ENCODE measurements at places on chromosomes 2 and 18.
A peak's percentile ranks its signal among the peaks of the same experiment; 100 is the strongest.

DNA sequence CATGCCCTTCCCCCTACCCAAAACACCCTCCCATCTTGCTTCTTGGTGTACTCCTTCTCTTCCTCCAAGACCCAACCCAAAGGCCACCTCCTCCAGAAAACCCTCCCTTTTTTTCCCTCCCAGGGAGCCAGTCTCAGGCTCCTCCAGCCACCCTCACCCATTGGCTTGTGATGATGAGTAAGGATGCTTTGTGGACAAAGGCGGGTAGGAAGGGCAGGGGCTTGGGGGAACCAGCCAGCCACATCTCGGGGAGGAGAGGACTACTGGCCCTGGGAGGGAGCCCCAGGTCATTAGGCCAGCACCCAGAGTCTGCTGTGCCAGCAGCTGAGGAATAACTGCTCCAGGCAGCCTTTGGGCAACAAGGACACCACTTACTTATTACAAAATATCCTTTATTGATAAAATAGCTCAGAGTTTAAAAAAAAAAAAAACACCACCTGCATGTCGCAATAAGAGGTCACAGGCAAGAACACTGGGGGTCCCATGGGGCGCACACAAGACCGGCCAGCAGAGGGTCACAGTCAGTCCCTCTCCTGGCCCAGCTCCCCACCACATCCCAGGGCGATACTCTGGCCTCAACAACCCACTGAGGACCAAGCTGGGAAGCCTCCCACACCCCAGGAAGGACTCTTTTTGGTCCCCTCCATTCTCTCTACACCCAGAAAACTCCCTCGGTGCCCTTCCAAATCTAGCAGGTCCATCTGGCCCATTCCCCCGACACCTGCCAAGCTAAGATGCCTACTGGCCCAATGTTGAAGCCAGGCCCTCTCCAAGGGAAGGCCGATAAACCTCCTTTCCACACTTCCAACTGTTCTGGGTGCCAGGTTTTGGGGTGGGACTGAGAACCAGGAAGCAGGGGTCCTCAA is 3.6 kb downstream of the ADRA2B start:
- DNase-seq: no peak

DNA sequence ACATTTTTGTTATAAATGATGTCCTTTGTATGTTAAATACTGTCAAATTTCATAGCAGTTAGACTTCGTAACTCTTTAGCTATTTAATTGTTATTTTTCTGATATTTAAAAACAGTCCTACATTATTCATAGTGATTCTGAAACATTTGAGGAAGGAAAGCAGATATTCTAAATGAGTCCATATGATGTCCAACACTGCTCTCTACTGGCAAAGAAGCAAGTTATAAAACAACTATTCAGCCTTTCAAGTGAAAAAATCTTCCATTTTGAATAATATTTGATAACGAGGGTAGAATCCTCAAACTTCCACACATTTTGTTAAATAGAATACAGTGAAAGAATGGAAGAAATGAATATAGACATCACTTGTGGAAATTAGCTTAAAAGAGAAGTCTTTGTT is 220.8 kb downstream of the GULP1 start:
- no peak for DNase-seq

- no peak for DNase-seq
Observed at GRCh38 chr2:159144776-159145614, 141.5 kb downstream of the WDSUB1 start.

GRCh38 chr18:79248495-79249060 is 147.2 kb upstream of the NFATC1 start:
- DNase-seq: no peak

DNA sequence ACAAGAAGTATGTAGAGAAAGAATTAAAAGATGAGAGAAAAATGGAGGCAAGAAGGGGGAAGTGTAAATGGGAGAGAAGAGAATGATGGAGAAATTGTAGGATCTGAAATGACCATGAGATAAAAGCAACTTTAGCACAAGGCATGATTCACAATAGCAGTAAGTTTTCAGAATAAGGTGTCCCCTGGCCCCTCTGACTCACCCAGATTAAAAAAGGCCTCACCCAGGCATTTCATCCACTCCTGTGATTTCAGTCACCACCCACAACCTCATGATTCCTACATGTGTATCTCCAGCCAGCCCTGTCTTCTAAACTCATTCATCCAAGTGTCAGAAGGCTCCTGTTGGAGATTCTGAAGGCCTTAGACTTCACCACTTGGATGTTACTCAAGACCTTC is 56.6 kb downstream of the SP100 start:
- DNase-seq: no peak

GRCh38 chr18:49651033-49651432 is 89.2 kb downstream of the LIPG start:
- DNase-seq: no peak

- DNase-seq: no peak
Observed at GRCh38 chr2:120369250-120369649, 23.3 kb downstream of the INHBB start.

- no peak for DNase-seq
Observed at GRCh38 chr18:44698518-44698917, 17.8 kb downstream of the SETBP1 start.

DNA sequence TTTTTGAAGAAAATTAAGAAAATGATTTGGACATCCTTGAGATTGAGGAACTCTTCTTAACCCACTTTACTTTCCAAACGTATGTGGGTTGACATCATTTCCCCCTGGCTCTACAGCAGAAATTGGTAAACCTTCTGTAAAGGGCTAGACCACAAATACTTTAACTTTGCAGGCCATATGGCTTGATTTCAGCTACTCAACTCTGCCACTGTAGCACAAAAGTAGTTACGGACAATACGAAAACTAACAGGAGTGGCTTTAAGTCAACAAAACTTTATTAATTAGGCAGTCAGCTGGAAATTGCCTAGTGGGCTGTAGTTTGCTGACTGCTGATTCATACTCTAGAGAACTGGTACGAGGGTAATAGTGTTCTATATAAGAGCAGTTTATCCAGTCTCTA is 83.2 kb upstream of the DTNB start:
- DNase-seq: no peak

- DNase-seq: no peak
Observed at GRCh38 chr18:58091099-58091611, 47.1 kb downstream of the NEDD4L start.

GRCh38 chr2:237998530-237998929 is 31.7 kb downstream of the UBE2F start:
- no peak for DNase-seq

GRCh38 chr2:241560162-241560882 is 1.8 kb downstream of the BOK start:
- no peak for DNase-seq

DNA sequence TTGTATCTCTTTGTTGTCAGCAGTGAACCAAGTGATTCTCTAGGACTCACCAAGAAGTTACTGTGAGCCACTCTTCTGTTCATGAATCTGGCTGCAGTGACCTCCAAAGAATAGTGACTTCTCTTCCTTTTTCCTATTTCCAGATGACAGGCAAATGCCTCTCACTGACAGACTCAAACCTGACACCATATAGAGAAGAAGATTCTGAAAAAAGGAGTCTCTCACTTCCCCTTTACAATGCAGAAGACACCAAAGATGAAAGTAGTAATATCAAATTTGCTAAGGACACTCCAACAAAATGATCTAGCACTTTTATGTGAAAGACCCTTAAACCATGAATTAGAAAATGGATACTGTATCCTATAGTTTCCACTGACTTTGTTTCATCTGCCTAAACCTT is 44.4 kb upstream of the SETBP1 start:
- DNase-seq: no peak

DNA sequence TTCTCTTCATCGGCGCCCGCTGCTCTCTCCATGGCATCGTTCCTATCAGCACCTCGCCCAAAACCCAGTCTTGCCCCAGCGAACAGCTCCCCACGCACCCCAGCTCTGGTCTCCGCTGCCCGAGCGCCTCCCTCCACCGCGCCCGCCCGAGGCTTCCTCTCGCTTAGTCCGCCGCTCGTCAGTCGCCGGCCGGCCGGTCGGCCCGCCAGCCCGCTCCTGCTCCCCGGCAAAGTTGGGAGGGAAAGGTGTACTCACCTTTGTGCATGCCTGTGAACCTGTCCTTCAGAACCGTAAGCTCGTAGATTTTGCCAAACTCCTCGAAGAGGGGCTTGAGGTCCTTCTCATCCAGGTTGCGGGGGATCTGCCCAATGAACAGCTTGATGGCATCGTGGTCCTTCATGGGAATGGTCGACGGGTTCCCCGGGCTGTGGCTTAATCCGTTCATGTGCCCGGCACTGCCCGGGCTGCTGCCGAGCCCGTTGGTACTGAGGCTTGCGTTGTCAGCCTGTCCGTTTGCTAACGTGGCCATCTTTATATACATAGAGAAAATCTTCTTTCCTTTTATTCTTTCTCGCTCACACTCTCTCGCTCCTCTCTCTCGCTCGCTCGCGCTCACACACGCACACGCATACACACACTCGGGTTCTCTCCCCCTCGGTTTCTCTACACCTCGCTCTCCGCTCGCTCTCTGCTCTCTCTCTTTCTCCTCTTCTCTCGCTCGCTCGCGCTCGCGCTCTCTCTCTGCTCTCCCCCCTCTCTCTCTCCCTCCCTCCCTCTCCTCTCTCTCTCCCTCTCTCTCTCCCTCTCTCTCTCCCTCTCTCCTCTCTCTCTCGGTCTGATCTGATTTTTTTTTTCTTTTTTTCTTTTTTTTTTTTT is at the start of gene CELF4:
TSS of gene CELF4 (minus strand) at position 698 of the 876 bp plus-strand sequence.
- DNase-seq: peak; percentile 29

GRCh38 chr2:19347619-19348562 is 10.5 kb downstream of the OSR1 start:
- DNase-seq: peak; percentile 98

GRCh38 chr2:235320326-235320725 is 173.5 kb upstream of the AGAP1 start:
- no peak for DNase-seq

GRCh38 chr2:75772908-75773630 is 62.4 kb upstream of the GCFC2 start:
- DNase-seq: no peak

GRCh38 chr2:223887127-223887526 is 49.7 kb upstream of the AP1S3 start:
- DNase-seq: no peak

DNA sequence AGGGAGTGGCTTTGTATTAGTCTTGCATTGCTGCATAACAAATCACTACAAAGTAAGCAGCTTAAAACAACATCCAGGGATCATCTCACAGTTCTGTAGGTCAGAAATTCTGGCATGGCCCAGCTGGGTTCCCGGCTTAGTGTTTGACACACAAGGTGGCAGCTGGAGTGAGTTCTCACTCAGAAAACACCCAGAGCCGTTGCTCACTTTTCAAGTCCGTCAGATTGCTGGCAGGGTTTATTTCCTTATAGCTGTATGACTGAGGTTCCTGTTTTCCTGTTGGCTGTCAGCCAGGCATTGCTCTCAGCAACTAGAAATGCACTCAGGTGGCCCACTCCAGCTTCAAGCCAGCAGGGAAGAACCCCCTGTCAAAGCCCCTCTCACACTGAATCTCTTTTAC is 324.1 kb downstream of the CCDC178 start:
- DNase-seq: peak; percentile 16

- no peak for DNase-seq
Observed at GRCh38 chr2:147227313-147227712, 617.5 kb upstream of the ACVR2A start.

DNA sequence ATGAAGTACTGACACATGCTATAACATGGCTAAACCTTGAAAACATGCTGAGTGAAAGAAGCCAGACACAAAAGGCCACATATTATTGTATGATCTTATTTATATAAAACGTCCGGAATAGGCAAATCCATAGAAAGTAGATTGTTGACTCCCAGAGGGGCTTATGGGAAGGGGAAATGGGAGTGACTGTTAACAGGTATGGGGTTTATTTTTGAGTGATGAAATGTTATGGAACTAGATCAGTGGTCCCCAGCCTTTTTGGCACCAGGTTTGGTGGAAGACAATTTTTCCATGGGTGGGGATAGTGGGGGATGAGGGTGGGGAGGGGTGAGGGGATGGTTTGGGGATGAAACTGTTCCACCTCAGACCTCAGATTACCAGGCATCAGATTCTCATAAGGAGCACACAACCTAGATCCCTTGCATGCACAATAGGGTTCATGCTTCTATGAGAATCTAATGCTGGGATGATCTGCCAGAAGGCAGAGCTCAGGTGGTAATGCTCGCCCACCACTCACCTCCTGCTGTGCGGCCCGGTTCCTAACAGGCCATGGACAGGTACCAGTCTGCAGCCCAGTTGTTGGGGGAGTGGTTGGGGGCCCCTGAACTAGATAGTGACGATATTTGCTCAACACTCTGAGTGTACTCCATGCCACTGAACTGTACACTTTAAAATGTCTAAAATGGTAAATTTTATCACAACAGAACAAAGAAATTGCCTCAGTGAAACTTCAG is 59.1 kb downstream of the EFEMP1 start:
- DNase-seq: no peak

DNA sequence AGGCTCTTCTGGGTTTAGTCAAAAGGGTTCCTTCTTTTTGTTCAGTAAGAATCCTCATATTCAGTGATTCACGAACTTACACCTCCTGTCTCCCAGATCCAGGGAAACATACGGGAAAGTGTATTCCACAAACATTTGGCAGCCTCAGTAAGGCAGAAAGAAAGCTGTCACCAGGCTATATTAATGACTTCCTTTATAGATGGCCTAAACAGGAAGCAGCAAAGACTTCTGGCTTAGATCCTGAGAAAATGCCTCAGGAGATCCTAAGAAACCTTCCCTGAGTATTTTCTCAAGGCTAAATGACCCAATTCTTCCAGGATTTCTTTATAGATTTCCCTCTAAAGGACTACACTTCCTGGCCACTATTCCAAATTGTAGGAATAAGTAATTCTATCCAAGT is 1995.5 kb upstream of the CELF4 start:
- peak; percentile 18 for DNase-seq

- no peak for DNase-seq
Observed at GRCh38 chr2:48440103-48440390, 89.9 kb upstream of the STON1 start.

DNA sequence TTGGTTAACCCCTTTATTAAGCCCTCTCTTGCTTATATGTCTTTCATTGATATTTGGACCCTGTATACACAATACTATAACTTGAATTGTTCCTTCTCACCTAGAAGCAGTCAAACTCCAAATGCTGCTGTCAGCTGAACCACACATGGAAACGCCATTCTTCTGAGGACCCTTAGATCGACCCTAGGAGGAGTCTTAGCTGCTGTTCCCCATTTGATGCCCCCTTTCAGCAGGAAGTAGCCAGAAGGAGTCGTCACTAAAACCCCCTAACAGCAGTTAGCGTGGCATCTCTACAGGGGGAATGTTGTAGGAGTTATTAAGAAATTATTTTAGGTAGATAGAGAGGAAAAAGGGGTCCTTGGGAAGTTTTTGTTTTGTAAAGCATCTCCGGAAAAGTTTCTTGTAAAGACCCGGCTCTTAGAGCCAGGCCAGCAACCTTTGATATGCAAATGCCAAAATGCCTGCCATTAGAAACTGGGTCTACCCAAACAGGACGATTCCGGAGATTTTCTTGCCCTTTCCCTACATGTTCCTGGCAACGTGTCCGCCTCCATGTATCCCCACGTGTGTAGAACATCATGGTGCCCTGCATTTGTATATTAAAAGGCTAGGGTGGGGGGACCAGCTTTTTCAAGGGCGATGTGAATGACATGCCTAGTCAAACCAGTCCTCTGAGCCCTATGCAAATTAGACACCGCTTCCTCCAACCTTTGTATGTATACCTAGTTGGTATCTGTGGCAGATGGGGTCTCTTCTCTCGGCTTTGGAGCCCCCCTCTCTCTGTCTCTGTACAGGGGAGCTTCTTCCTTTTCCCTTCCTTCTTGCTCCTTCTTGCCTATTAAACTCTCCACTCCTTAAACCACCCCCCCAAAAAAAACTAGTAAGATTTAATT is 638.4 kb upstream of the POU3F3 start:
- no peak for DNase-seq

- DNase-seq: no peak
Observed at GRCh38 chr2:17979707-17980106, 101.2 kb downstream of the KCNS3 start.
